ENCODE measurements at places on chromosomes 11 and 22.

DNA sequence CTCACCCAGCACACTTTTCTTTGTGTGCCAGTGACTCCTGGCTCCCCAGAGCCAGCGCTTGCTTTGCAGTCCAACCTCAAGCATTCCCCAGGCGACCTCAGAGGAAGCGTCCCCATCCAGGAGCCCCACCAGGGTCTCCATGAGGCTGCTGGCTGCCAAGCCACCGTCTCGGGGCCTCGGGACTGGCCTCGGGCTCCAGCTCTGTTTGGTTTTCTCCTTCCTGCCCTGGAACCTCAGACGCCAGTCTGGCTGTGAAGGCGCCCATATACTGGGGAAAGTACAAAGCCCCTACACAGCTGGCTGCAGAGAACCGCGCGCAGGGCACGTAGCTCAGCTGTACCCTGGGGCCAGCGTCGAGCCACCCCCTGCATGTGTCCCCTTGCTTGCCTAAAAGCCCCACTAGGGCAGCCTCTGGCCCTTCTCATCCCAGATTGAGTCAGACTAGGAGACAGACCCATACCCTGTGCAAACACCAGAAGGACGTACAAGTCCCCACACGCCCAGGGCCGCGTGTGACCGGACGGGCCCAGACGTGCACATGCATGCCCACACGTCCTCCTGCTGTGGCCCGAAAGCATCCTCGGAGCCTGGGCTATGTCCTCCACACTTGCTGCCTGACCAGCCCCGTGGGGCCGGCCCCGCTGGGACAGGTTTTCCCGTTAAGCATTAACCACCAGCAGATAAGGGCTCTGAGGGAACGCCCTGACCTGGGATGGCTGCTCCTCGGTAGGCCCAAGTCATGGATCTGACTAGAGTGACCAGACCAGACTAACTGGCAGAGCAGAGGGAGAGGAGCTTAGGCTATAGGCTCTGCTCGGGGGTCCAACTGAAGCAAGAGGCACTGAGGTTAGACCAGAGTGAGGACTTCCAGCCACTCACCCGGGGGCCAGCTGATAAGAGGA lies 4.2 kb upstream of the SYT8 start:
- peak; percentile 16 for DNase-seq

- no peak for DNase-seq
These were observed 92.1 kb upstream of the APOA1 start for GRCh38 chr11:116929414-116930090.

- DNase-seq: no peak
These were observed 12.2 kb downstream of the BCL9L start for GRCh38 chr11:118913411-118914125.

GRCh38 chr22:24926849-24927579 lies 19.5 kb downstream of the LHFPL7 start:
- no peak for DNase-seq

DNA sequence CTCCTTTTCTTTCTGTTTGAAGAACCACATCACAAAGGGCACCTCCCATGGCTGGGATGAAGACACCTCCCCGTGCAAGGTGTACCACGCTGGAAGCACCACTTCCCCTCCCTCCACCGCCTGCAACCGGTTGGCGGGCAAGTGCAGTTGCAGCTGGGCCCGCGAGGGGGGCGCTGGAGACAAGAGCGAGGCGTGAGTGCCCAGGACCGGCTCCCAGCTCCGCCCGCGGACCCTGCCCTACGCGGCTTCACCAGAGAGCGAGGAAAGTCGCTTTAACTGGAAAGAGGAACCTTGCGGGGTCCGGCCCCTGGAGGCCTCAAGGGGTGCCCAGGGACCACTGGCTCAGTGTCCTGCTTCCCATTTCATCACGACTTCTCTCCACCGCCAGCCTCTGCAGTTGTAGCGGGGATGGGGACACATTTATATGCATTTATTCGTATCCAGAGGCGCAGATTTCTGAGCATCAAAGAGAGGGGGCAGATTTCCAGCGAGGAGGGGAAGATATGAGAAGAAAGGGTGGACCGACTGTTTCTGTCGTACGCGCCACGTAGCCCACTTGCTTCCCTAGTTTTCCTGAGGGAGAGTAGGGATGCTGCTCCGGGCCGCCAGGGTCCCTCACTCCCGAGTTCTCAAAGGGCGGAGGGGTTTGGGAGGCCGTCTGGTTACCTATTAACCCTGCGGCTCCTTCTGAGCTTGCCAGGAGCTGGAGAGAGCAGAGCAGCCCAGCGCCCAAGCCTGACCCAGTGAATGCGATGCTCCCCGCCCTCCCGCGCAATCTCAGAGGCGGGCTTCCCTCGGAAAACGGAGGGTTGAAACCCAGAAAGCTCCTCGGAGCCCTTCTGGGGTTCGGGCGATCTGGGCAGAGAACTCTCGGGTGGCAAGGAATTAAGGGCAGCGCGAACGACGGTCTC lies 3.5 kb downstream of the ESAM start:
- DNase-seq: peak; percentile 49

- DNase-seq: peak; percentile 40
These were observed 5.9 kb downstream of the LMNTD2 start for GRCh38 chr11:554428-555226.

GRCh38 chr11:73215191-73216134 lies 2.6 kb upstream of the P2RY2 start:
- DNase-seq: no peak

- no peak for DNase-seq
These were observed 126.1 kb downstream of the BRD1 start for GRCh38 chr22:49701380-49702067.

DNA sequence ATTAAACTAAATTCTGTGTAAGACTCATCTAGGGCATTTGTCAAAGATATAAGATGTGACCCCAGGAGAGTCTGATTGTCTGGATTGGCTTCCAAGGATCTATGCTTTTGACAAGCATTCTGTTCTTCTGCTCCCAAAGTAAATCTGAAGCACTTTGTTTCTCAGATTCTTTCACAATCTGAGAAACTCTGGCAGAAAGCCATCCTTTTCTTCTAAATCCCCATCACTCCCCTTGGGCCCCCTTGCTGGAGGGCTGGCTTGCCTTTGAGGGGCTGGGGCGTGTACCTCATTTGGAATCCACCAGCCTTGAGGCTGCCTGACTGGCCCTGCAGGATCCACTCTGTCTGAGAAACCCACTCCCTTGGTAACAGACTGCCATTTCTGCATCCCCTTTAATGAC lies 173.5 kb upstream of the CTSC start:
- no peak for DNase-seq

DNA sequence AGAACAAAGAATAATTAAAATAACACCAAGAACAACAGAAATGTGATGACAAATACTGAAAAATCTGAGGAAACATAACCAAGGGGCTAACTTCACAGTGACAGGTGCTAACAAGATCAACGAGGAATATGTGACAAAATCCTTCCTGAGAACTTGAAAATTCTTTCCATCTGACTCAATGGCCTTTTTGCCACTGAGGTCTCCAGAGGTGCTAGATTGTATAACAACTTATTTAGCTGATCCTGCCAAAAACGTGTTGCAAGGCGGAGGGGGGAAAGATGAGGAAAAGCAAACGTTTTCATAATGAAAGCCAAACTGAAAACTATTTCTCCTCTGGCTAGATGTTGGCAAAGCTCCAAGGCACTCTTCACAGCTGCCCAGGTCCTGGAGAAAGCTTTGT lies 364.5 kb downstream of the NTM start:
- DNase-seq: no peak

- DNase-seq: no peak
These were observed 9.1 kb upstream of the GLYATL1B start for GRCh38 chr11:59076876-59077571.

GRCh38 chr11:104525416-104525815 lies 361.5 kb upstream of the PDGFD start:
- DNase-seq: no peak

GRCh38 chr22:20580179-20580578 lies 72.8 kb downstream of the MED15 start:
- DNase-seq: no peak

- no peak for DNase-seq
These were observed 40.2 kb downstream of the FEZ1 start for GRCh38 chr11:125455851-125456250.

DNA sequence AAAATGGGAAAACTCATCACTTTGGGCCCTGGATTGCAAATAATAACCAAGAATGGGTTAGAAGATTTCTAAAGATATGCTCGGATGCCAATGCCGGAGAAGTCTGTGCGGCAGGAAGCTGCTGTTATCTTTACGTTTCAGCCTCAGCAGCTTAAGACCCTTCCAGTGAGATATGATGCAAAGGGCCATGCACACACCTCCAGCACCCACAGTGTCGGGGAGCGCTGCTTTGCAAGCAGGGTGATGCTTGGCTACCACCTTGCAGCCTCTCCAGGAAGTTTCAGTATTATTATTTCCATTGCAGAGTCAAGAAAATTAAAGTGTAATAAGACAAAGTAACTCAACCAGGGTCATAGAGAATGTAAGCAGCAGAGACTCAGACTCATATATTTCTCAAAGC lies 37.3 kb downstream of the LARGE1 start:
- no peak for DNase-seq

- no peak for DNase-seq
These were observed 19.4 kb upstream of the CTSD start for GRCh38 chr11:1782831-1783724.

DNA sequence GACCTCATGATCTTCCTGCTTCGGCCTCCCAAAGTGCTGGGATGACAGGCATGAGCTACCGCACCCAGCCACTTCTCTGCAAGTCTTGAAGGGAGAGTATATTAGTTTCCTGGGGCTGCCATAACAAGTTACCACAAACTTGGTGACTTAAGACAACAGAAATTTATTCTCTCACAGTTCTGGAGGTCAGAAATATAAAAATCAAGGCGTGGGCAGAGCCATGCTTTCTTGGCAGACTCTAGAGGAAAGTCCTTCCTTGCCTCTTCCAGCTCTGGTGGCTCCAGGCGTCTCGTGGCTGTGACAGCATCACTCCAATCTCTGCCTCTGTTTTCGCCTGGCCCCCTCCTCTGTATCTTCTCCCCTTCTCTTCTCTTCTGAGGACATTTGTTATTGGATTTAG lies 110.2 kb upstream of the NAV2 start:
- DNase-seq: no peak

GRCh38 chr22:35622191-35622913 lies 5.2 kb upstream of the MB start:
- DNase-seq: peak; percentile 68

GRCh38 chr11:76854709-76855108 lies 6.0 kb upstream of the ACER3 start:
- DNase-seq: peak; percentile 92

DNA sequence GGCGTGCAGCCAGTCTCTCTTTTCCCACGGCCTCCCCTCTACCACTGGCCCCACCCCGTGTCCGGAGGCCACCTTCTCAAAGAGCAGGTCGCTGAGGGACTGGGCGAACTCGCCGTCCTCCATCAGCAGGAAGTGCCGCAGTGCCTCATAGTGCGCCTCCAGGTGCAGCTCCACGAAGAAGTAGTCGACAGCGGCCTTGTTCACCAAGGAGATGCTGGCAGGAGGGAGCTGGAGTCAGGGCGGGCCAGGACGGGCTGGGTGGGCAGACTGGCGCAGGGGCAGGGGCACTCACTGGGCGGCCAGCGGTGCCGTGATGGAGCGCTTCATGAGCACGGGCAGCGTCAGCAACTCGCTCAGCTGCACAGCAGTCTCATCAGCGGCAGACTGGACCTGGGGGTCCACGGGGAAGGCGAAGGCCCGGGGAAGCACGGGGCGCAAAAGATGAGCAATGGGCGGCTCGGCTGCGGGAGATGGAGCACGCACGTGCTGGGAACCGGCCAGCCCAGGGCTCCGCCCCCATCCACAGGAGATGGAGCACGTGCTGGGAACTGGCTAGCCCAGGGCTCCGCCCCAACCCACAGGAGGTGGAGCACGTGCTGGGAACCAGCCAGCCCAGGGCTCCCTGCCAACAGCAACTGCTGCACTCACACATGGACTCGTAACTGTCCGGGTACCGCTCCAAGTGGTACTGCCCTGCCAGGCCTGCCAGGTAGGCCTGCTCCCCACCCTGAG lies 18.4 kb downstream of the SELENOO start:
- peak; percentile 11 for DNase-seq

GRCh38 chr11:119742263-119742861 lies 13.4 kb upstream of the NECTIN1 start:
- no peak for DNase-seq

- no peak for DNase-seq
These were observed 182.4 kb downstream of the SPON1 start for GRCh38 chr11:14144934-14145333.

DNA sequence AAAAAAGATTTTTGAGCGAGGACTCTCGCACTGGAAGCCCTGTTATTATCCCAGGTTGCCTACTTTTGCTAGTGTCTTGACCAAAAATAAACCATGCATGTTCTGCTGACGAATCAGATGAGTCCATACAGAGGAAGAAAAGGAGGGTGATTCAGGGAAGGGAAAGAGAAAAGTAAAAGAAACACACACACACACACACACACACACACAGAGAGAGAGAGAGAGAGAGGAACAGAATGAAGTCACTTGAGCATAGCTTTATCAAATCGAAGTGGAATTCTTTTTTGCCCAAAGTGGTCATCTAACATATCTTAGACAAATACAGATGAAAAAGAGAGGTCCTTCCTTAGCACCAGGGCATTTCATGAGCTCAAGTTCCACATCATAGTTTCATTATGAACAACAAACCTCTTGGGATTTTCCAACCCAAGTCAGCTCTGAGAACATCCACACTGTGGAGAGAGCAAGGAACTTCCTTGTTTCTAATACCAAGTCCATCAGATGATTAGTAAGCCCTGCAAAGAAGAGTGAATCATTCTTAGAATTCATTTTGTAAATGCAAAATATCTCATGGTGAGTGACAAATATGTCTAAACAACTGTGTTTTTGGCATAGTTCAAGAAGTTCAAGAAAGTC lies 7.7 kb upstream of the MMP12 start:
- DNase-seq: no peak
